ENCODE measurements at places on chromosomes 6 and 20.

DNA sequence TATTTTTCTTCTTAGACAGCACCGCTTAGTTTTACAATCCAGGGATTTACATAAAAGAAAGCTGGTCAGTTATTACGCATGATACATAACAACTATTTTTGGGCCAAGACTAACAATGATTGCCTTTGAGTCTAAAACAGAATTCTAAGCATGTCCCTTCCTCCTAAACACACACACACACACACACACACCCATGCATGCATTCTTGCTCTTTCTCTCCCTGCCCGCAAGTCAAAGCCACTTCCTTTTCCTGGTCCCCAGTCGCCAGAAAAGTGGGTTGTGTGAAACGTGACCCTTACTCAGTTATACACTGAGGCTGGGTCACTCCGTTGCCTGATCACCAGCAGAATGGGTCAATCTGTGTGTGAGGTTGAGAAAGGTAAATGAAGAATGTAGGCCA, 31.4 kb downstream of the FYN start:
- DNase-seq: no peak

- DNase-seq: no peak
Observed at GRCh38 chr6:125751334-125751916, 2.0 kb downstream of the HEY2 start.

GRCh38 chr6:44782892-44783291, 395.4 kb downstream of the CDC5L start:
- no peak for DNase-seq

GRCh38 chr6:112899541-112899940, 552.4 kb downstream of the RFPL4B start:
- DNase-seq: no peak

GRCh38 chr6:133969921-133970295, 16.9 kb downstream of the TBPL1 start:
- no peak for DNase-seq

DNA sequence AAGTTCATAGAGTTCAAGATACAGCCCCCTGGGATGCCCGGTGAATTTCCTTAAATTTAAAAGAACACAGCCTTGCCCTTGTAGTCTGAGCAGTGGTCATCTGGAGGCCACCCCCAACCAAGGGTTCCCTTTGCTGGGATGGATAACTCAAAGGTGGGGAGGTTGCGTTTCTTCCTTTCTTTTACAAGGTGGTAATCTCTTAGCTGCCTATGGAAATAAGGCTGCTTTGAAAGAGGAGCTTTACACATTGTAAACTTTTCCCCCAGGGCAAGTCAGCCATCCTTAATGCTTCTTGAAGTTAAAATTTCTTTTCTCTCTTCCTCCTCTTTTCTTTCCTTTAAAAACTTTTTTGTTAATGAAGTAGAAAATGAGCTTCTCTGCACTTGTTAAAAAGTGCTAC, 71.2 kb upstream of the PRDM1 start:
- DNase-seq: no peak

GRCh38 chr6:13407709-13408695, 79.4 kb downstream of the GFOD1 start:
- DNase-seq: no peak

GRCh38 chr6:117870486-117871242, 36.4 kb upstream of the SLC35F1 start:
- no peak for DNase-seq

DNA sequence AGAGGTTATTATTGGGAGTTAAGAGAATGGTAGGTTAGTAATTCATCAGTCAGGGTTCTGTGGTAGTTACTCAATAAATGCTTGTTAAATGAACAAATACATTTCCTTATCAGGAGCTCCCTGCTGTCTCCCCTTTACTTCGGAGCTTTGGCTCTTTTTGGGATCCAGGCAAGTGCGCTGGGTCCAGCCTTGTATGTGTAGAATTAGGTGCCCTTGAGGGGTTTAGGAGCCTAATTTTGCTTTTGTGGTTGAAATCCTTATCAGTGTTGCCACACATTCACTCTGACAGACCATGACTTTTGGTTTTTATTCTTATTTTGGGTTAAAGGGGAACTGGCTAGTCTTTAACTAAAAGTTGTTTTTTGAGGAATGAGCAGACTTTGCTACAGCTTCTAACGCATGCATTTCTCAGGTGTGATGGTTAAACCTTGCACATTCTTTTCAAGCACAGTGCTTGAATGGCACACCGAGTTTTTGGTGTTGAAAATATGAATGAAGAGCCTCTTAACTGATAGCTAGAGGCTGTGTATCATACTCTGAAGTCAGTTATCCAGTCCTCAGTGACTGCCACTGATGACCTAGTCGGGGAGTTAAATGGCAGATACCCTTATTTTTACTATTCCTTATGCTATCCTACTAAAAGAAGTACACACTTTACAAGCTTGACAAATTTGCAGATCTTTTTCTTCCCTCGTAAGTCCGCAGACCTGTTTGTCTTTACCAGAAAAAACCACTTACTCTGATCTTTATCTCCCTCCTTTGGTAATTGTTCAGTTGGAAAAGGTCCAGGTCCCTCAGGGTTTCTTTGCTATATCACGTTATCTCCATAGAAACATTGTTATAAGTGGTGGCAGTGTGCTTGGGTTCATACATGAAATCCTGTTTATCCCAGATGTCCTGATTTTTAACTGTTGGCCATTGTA, 50.7 kb upstream of the PLCG1 start:
- no peak for DNase-seq

- DNase-seq: no peak
Observed at GRCh38 chr6:5981126-5982026, 25.3 kb downstream of the NRN1 start.

GRCh38 chr6:99412065-99412464, 13.0 kb downstream of the PNISR start:
- DNase-seq: no peak

GRCh38 chr20:34165018-34165619, 53.1 kb upstream of the EIF2S2 start:
- no peak for DNase-seq

DNA sequence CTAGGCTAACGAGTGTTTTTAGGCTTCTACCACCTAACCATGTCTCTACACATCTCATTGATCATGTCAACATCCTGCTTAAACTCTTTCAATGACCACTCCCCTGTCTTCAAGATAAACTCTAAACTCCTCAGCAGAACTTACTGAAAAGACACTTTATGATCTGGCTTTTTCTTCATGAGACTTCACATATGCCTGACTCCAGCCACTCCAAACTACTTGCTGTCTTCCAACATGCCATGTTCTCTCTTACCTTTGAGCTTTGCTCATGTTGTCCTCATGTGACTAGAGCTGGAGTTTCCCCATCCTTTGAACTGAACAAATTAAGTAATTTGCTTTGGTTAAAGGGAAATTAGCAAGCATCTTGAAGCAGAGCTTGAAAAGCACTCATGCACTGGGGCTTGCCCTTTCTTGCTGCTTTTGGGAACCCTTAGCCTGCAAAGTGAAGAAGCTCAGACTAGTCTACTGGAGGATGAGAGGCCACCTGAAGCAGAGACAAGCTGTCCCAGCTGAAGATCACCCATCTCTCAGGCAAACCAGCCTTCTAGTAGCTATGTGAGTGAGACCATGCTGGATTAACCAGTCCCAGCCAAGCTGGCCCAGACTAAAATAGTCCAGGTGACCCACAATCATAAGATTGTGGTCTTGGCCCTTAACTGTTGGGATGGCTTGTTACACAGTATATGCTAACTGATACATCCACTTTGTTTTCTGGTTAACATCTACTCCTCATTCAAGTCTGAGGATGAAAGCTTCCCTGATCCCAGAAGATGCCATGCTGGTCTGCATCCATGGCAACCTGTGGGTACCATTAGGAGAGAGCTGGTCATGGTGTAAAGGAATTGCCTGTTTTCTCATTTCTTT, 235.8 kb downstream of the GMPR start:
- DNase-seq: no peak

GRCh38 chr20:3045042-3045815, 623 bp upstream of the MRPS26 start:
- DNase-seq: no peak

DNA sequence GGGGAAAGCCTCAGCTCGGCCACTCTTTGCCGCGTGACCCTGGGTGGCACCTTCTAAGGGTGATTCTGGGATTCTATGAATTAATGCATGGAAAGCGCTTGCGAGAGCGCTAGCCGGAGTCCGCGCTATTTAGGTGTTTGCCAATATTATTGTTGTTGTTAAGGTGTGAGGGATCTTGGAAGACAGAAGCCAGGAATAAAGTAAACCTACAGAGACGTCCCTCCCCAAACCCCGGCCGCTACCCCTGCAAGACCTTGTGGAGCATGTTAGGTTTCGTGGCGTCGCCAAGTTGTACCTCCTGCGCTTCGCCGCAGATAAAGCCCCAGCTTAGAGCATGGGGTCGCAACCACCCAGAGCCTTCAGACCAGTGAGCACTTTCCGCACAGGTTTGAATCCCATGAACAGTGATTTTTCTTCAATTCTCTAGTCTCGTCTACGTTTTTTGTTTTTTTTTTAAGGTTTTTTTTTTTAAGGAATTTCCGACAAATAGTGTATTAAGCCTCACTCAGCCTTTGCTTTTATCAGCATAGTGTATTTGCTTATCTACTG, 16.9 kb upstream of the ZSCAN9 start:
- no peak for DNase-seq

- DNase-seq: no peak
Observed at GRCh38 chr6:43770372-43771209, 580 bp downstream of the VEGFA start.

- no peak for DNase-seq
Observed at GRCh38 chr20:24955045-24955444, 6.0 kb downstream of the CST7 start.

DNA sequence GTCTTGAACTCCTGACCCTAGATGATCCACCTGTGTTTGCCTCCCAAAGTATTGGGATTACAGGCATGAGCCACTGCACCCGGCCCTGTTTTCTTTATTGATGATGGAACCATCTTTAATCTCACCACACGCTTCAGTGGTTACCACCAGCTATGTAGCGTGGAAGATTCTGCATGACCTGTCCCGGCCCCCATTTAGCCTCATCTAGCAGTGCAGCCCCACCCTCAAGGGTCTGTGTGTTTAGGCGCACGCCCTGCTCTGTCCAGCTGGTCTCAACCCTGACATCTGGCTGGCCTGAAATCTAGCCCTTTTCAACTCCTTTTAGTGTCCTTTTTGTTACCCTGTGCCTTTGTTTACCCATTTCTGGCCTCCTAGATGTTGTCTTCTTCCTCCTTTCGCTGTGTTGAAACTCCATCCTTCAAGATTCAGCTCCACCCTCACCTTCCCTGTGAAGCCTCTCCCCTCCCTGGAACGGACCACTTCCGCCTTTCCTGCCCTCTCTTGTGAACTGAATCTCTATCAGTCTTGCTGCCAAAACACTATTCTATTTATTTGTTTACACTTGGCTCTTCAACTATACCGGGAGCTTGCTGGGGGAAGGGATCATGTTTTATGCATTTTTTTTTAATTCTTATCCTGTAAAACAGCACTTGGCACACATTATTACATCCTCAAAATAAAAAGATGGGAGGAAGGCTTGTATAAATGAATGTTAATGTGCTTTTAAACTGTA, 101.0 kb upstream of the MTHFD1L start:
- no peak for DNase-seq

GRCh38 chr6:45416700-45417099, 39.0 kb upstream of the SUPT3H start:
- no peak for DNase-seq

GRCh38 chr6:44230034-44230675, 6.8 kb downstream of the SLC29A1 start:
- DNase-seq: no peak

DNA sequence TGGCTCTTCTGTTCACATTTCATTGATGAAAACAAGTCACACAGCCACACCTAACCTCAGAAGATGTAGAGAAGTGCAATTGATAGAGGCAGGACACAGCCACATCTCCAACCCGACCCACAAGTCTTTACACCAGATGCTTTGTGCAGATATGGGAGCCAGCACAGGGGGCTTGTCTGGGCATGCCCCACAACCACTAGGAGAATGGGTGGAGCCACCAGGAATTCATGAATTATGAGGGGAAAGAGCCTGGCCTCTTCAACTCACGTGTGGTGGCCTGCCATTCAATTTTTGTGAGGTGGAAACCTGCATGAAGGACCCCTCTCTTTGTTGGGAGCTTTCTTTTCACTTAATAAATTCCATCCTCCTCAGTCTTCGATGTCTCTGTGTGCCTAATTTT, 79.1 kb downstream of the OGFRL1 start:
- no peak for DNase-seq

DNA sequence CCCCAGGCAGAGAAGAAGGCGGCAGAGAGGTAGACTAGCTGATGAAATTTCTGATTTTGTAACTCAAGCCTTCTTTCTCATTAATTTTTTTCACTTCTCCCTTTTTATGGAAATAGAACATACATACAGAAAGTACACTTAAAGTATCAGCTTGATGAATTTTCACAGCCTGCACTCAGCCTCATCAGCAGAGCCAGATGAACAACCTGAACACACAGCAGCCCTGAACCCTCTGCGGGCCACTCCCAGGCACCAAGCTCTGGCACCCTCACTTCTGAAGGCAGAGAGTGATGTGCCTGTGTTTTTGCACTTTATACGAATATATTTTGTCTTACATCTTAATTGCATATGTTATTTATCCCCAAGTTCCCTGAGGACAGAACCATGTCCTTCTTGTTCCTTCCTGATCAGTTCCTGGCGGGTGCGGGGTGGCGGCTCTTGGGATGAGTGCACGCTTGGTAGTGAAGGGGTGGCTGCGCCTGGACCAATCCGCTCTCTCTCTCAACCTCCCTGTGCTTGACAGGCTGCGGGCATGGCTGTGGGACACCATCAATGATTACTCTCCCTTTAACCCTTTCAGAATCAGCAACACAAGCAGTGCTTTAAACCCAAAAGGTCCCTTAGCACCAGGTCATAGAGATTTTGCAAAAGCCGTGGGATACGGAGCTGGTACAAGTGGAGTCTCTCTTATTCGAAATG, 34.8 kb upstream of the AFDN start:
- DNase-seq: no peak

DNA sequence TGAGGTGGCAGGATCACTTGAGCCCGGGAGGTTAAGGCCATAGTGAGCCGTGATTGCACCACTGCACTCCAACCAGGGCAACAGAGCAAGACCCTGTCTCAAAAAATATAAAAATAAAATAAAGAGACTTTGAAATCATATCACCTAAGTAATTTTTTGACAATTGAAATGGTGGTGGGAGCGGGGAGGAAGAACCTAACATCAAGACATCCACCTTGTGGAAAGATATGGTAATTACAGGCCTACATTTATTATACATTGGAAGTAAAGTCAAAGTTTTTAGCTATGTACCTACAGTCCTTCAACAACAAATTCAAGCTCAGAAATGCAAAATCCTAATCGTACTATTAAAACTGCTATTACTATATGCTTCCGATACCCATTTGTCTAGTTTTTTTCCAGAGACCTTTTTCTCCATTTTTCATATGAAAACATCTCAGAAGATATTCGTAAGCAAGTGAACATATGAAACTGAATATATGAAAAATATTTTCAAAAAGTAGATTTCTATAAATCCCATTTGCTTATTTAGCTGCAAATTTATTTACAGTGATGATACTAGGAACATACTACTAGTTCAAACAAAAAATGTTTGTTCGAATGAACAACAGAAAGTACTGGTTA, 83.3 kb downstream of the SYCP2 start:
- no peak for DNase-seq

- DNase-seq: no peak
Observed at GRCh38 chr6:100427452-100427851, 37.3 kb downstream of the SIM1 start.

GRCh38 chr6:43075670-43076463, at the start of gene PTK7:
Gene PTK7, plus strand, starts transcription at chr6:43076314. Its CDS starts 175 bp downstream, at chr6:43076489.
- no peak for DNase-seq
